Tongue (tissue), 3 donors: ENCODE measurements at places on chromosomes 16 and 17.

DNA sequence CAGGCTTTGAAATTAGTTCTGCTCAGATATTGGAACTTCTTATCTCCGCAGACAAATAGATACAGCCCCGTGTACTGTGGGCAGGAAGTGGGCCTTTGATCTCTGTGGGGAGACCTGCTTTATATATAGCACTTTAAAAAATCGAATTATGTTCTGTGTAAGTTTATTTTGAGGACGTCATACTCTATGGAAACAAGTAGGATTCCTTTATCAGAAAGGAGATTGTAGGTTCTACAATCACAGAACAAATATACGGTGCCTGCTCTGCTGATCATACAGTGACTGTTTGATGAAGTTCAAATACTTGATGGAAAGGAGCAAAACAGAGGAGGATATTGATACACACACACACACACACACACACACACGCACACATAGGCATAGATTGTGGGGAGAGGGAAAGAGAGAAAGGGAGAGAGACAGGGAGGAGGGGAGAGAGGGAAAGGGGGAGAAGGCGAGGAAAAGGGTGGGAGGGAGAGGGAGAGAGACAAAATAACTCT lies 14.7 kb upstream of the TMEM220 start:
- DNase-seq: no peak

- DNase-seq: peak; percentile 32
These were observed 71.2 kb upstream of the GRIN2A start for GRCh38 chr16:10253409-10253808.

DNA sequence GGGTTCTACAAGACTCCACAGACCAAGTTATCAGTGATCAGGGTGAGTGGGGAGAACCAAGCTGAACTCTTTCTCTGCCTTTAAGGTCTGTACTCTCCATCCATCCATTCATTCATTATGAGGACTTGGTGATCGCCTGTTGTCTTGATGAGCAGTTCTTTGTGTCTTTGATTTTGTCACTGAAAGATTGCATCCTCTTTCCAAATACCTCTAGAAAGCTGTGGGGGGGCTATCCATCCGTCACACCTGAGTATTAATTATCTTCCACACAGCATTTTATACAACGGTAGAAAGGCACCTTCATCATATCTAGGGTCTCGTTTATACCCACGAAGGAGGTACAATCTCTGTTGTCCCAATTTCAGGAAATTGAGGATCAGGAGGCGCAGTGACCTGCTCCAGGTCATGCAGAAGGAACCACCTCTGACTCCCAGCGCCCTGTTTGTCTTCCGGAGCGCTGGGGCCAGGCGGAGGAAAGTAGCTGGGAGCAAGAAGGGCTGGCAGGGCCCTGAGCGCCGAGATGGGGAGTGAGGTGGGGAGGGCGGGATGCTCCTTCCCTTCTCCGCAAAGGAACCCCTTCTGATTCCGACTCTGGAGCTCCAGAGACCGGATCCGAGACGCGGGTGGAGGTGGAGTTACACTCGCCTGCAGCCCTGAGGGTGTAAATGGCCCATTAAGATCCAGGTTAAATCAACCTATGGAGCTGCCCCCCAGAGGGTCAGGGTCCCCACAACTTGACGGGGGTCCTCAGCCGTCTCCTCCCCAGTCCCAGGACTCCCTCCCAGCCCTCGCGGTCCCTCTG lies 605 bp upstream of the ABAT start:
- DNase-seq: no peak

DNA sequence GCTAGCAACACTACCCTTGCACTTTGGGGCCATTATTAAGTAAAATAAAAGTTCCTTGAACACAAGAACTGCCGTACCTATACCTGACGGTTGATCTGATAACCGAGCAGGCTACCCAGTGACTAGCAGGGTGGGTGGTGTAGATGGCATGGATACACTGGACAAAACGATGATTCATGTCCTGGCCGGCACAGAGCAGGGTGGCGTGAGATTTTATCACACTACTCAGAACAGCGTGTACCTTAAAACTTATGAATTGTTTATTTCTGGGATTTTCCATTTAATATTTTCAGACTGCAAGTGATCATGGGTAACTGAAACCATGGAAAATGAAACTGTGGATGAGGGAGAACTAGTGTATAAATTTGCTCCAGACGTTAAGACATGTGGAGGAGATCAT lies 41.0 kb upstream of the MSI2 start:
- no peak for DNase-seq

- no peak for DNase-seq
These were observed 63.5 kb downstream of the TANC2 start for GRCh38 chr17:63029541-63029940.

DNA sequence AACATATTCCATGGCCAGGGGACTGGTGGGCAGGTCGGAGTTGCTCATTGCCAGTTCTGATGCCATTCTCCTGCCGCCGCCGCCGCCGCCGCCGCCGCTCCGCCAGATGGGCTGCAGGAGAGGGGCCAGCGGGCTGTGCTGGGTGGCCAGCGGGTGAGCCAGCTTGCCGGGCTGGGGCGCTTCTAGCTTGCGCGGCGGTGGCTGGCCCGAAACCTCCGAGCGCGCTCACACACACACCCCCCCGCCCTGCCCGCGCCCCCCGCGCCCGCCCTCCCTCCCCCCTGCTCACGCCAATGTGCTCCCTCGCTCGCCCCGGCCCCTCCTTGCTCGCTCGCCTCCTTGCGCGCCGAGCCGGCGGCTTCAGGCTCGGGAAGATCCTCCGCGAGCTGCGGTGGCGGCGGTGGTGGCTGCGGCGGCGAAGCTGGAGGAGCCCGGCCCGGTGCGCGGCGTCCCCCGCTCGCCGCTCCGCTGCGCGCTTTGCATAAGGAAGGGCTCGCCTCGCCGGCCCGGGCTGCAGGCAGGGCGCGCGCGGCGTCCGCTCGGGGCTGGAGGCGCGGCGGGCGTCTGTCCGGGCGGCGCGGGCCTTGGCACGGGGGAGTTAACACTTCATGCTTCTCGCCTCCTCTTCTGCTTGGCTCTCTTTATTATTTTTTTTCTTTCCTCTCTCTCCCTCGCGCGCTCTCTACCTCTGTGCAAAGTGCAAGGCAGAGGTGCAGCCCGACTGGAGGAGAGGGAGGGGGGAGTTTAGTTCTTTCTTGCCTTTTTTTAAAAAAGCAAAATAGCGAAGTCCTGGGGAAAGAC lies 500 bp downstream of the MAF start:
- peak; percentile 78 for DNase-seq

DNA sequence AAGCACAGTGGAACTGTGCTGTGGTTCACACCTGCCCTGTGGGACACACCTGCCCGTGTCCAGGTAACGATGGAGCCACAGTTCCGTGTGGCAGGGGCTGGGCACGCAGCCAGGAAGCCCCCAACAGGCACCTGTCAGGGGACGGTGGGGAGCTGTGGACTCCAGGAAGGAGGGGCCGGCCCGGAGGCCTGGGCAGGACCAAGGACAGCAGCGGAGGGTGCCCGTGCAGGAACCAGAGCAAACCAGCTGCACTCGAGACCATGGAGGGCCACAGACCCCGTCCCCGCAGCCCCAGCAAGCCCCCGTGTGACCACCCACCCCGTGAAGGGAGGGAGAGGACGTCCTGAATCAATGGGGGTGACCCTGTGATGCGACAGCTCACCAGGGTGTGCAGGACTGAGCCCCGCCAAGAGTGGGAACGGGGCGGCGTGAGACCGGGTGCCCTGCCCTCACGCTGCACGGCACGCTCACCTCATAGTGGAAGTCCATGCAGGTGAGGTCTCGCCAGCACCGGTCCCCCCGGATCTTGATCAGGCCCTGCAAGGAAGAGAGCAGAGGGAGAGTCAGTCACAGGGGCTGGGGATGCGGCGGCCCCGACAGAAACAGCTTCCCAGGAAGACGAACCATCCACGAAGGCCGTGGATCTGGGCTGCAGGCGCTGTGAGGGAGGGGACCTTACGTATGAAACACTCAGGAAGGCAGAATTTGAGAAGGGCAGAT lies 78.1 kb downstream of the LMF1 start:
- DNase-seq: no peak

DNA sequence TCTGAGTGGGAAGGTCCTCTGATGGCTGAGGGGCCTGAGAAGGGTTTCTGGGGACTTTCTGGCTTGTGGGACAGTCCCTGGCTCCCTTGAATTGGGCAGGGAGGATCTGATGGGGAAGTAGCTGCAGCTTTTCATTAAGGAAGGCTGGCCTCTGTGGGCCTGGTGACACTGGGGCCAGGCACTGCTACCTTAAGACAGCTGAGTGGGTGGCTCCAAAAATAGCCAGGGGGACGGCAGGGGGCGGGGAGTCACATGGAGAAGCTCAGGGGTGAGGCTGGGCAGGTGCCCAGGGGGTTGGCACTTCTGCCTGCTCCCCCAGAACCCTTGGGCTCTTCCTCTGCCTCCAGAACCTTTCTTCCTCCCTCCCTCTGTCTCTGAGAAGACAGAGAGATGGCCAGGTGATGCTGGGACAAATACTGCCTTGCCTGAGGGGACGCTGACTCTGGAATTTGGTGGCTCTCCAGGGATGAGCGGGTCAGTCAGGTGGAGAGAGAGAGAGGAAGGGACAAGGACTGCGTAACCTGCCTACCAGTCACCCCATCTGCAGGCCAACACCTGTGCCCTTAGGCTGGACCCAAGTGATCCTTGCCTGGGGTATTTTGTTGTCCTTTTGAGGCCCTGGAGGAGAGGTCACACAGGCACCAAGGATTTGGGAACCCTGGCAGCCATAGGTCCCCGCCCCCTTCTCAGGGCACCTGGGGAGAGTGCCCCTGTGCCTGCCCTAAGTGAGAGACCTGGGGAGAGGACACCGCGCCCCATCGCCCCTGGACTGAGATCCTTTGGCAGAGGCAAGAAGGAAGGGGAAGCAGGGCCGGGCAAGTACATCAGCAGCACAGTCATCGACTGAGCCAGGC lies 1.7 kb upstream of the SGCA start:
- DNase-seq: peak; percentile 65

DNA sequence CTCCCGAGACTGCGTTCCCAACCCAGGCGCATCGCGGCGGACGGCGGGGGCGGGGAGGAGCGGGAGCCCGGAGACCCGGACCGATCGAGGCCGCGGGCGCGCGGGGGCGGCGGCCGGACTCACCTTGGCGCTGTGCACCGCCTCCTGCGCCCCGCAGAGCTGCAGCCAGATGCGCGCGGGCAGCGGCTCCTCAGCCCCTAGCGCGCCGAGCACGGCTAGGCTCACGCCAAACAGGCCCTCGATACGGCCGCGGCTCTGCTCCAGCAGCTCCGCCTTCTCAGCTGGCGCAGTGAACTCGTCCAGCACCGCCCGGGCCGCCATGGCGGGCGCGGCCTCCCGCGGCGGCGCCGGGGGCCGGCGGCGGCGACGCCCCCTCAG lies 339 bp downstream of the N4BP1 start:
- DNase-seq: peak; percentile 83

GRCh38 chr16:46746821-46747776 lies 1.0 kb downstream of the MYLK3 start:
- DNase-seq: peak; percentile 75

DNA sequence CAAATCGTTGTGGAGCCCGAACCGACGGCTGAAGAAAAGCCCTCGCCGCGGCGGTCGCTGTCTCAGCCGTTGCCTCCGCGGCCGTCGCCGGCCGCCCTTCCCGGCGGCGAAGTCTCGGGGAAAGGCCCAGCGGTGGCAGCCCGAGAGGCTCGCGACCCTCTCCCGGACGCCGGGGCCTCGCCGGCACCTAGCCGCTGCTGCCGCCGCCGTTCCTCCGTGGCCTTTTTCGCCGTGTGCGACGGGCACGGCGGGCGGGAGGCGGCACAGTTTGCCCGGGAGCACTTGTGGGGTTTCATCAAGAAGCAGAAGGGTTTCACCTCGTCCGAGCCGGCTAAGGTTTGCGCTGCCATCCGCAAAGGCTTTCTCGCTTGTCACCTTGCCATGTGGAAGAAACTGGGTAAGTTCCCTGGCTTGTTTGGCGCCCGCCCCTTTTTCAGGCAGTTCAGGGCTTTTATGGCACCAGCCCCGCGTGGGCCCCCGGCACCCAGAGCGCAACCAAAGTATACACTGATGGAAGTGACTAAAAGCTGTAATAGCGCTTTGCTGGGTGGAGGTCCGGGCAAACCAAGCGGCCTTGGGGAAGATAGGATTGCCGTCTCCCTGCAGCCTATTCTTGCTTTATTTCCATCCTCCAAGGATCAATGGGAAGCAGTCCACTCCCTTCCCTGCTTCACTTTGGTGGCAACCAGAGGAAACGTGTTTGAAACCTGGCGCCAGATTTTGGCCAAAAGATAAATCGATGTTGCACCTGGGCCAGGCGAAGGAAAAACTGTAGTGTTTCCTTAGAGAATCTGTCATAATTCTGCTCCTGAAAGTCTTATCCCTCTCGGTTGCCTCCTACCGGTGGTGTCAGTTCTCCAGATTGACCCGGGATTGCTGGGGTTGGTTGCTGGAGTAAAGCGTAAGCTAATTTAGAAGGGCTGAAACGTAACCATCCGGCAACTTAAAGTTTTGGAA lies 775 bp downstream of the PPM1D start:
- DNase-seq: peak; percentile 88

DNA sequence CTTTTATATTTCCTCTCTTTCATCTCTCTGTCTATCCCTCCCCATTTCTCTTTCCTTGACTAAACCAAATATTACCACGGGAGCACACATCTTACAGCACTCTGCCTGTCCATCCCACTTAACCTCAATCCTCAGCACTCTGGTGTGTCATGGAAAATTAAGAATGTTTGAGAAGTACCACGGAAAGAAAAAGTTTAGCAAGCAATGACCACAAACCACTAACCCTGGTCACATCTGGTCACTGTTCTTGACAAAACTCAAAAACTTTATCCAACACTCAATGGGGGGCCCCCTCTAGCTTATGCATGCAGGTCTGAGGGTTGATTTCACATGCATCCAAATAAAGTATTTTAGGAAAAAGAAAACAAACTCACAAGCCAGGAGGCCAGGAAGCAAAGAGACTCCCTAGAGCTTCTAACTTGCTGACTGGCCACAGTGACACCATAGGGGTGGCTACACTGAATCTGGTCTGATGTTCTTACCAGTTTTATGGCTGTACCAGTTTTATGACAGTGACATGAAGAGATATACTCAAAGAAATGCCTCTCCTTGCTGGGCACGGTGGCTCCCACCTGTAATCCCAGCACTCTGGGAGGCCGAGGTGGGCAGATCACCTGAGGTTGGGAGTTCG lies 229.2 kb downstream of the STX8 start:
- DNase-seq: no peak

GRCh38 chr16:87305505-87306391 lies 11.4 kb downstream of the C16orf95 start:
- DNase-seq: no peak

GRCh38 chr17:80968602-80969029 lies 23.0 kb upstream of the CHMP6 start:
- peak; percentile 96 for DNase-seq

DNA sequence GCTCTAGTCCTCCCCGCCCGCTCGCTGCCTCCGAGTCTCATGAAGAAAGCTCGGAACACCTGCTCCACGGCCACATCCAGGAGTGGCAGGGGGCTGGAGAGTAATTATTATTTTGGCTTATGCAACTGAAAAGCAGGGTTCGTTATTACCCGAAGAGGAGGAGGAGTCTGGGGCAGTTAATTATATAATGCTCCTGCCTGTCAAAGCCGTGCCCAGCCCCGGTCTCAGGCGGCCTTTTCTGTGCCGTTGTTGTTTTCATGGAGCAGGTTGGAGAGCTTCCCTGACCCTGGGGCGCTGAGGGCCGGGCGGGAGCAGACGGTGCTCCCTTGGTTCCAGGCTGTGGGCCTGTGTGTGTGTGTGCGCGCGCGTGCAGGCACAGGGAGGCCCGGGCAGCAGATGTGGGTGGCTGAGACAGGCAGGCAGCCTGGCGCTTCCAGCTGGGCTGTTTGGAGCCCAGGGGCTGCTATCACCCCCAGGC lies 2.4 kb downstream of the JPH3 start:
- no peak for DNase-seq
